ENCODE measurements at places on chromosomes 13 and 19.

- no peak for DNase-seq
Observed at GRCh38 chr19:32355309-32355708, 9.9 kb downstream of the ZNF507 start.

GRCh38 chr13:32989942-32990341 is 26.3 kb upstream of the KL start:
- no peak for DNase-seq

DNA sequence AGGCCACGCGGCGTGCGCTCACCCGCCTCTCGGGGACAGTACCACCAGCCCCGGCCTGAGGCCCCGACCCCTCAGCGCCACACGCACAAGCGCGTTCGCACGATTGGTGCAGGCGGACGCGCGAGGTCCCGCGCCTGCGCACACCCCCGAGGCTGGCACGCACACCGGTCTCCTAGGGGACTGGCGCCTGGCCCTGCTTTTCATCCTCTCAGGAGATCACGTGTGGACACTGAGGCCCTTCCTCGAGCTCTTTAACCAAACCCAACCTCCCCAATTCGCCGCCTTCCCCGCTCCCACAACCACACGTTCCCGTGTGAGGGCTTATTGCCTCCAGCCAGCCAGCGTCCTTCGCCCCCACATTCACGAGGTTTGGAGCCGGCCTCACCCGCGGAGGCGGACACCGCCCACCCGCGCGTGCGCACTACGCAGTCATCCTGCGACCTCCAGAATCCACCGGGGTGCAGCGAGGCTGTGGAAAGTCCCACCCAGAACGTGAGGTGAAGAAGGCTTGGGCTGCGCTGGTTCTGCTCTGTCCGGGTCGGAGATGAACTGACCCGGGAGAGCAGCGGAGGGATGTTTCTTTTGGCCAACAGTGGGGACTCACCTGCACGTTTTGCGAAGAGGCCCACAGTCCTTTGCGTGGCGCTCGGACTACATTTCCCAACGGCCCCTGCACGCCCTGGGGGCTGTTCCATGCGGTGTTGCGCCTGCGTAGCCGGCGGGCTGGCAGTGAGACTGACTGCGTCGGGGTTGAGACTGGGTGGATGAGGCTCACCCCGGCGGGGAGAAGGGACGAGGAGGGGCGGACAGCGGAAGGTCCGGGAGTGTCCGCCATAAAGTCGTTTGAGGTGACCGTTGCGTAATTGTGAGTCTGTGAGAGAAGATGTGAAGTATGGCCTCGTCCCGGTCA is 539 bp upstream of the ZNF667 start:
- peak; percentile 79 for DNase-seq

GRCh38 chr13:87094646-87095045 is 576.5 kb upstream of the SLITRK5 start:
- no peak for DNase-seq

- no peak for DNase-seq
Observed at GRCh38 chr13:49859560-49859959, 67.1 kb upstream of the KPNA3 start.

DNA sequence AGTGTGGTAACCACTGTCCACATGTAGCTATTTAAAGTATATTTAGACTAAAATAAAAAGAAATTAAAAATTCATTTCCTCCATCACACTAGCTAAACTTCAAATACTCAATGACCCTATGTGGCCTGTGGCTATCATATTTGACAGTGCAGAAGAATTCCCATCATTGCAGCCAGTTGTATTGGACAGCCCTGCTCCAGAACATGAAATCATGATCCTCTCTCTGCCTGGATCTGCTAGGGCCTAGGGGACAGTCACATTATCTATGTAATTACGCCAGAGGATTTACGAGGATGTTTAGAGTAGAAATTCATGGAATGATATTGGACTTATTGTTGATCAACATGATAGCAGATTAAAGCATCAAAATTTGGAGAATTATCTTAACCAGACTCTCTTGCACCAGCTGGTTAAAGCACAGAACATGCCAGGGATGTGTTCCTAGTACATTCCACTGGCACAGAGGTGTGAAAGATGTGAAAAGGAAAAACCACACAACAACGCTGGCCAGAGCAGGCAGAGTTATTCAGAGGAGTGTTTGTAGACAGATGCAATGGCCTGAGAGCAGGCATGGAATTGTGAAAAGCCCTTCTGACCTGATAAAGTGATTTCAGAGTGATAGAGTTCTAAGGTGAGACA is 108.9 kb upstream of the STARD13 start:
- DNase-seq = no peak

GRCh38 chr19:34475975-34476594 is 5.5 kb upstream of the WTIP start:
- no peak for DNase-seq

Data from NCI-H1092 (cell line).